Brain microvascular endothelial cell (primary cell): ENCODE measurements at places on chromosomes 4 and X.

GRCh38 chr4:8006471-8006870 lies 66.8 kb upstream of the AFAP1 start:
- DNase-seq, result no peak

GRCh38 chr4:77040270-77040669 lies 35.5 kb downstream of the CCNI start:
- DNase-seq, result peak; percentile 70

DNA sequence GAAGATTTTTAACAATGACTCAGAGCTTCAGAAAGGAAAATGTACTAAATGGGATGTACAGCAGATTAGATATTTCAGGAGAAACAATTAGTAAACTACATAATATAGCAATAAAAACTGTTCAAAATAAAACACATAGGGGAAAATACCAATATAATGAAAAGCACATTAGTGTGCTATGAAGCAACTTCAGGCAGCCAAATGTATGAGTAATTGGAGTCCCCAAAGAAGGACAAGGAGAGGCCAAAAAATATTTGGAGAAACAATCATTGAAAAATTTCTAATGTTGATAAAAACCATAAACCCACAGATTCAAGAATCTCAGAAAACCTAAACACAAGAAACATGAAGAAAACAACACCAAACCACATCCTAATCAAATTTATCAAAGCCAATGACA lies 129.3 kb upstream of the CHRDL1 start:
- no peak for DNase-seq

- DNase-seq, result peak; percentile 93
These were observed 134.5 kb downstream of the BTC start for GRCh38 chr4:74659576-74660411.

GRCh38 chr4:152626790-152627189 lies 53.0 kb downstream of the TMEM154 start:
- no peak for DNase-seq

- DNase-seq, result no peak
These were observed 309.0 kb upstream of the PABPC4L start for GRCh38 chr4:134510544-134510943.

- DNase-seq, result no peak
These were observed 229.7 kb upstream of the GALNT7 start for GRCh38 chr4:172938870-172939269.

DNA sequence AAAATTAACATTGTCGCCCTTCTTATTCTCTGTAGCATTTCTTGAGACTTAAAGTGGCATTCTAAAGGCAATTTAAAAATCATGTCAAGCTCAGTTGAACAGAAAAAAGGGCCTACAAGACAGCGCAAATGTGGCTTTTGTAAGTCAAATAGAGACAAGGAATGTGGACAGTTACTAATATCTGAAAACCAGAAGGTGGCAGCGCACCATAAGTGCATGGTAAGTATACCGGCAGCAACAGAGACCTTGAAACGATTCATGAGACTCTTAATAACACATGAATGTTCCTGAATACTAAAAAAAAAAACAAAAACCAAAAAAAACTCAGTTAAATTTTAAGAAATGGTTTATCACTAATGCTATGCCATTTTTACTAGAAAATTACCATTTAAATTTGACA lies 82.4 kb upstream of the HPRT1 start:
- peak; percentile 58 for DNase-seq

- no peak for DNase-seq
These were observed 49.8 kb upstream of the AGA start for GRCh38 chr4:177492022-177492421.

DNA sequence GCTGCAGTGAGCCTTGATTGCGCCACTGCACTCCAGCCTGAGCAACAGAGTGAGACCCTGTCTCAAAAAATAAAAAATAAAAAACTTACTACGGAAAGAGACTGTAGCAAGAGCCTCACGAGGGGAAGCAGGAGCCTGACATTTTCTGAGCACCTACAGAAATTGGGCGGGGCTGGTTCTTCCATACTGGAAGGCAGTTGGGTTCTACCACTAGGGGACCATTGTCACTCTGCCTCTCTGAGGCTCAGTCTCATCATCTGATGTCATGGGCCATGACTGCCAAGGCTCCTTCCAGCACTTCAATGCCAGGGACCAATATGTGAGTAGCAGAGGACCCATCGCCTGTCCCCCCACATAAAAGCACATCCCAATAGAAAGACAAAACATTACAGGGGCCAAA lies 8.2 kb downstream of the SH3KBP1 start:
- DNase-seq, result no peak

DNA sequence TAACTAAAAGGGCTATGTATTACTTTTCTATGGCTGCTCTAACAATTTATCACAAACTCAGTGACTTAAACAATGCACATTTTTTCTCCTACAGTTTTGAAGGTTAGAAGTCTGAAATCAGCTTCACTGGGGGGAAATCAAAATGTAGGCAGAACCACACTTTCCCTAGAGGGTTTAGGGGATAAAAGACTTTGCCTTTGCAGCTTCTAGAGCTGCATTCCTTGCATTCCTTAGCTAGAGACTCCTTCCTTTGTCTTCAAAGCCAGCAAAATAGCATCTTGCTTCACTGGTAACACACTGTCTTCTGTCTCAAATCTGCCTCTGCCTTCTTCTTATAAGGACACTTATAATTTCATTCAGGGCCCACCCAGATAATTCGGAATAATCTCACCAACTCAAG lies 152.4 kb upstream of the SPIN4 start:
- peak; percentile 23 for DNase-seq

- no peak for DNase-seq
These were observed 86.7 kb downstream of the OR13H1 start for GRCh38 chrX:131630534-131630933.

GRCh38 chrX:148903176-148903575 lies 402.8 kb downstream of the AFF2 start:
- no peak for DNase-seq

DNA sequence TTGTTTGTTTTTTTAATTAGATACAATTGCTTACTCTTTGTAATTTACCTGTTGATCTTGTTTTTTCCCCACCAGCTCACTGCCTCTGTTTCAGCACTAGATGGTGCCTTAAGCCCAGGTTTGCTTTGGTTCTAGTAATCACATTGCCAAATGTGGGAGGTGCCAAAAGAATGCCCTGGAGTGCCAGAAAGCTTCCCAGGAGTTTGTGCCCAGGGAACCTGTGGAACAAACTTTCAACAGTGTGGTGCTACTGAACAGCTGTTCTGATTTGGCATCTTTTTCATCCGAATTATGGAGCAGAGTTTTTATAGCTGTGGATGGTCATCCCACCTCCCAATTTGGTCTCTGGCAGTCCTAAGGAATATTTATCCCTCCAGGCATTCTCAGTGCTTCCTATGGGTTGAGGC lies 1000.7 kb downstream of the STIM2 start:
- DNase-seq, result peak; percentile 67

DNA sequence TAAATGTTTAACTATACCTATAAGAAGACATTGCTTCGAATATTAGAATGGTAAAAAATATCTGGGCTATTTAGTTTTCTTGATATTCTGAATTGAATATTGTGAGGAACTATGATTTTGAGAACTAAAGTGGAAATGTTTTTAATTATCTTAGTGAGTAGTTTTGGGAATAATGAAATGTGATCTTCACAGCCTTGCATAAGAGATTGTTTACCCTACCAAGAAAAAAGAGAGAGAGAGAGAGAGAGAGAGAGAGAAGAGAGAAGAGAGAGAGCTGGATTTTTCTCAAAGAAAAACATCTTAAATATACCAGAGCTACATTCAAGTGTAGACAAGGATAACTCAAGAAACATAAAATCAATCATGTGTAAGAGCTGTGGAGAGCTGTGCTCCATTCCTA lies 148.7 kb upstream of the MAD2L1 start:
- DNase-seq, result no peak

GRCh38 chr4:22196551-22196950 lies 248.0 kb upstream of the KCNIP4 start:
- peak; percentile 1 for DNase-seq

DNA sequence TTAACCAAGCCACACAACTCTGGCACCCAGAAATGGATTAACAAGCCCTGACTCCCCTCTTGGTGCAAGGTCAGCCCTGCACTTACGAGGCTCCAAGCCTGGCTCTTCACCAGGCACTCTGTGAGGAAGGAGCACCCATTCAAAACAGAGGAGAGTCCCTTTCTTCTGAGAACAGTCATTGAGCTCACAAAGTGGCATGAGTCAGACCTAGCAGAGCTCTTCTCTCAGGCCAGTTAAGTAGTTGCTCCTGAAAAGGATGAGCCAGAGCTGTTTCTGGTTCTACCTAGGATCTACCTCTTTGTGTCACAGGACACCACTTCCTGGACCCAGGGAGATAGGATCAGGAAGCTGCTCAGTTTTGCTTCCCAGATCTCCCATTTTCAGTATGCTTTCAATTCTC lies 48.2 kb downstream of the EVC2 start:
- DNase-seq, result no peak

DNA sequence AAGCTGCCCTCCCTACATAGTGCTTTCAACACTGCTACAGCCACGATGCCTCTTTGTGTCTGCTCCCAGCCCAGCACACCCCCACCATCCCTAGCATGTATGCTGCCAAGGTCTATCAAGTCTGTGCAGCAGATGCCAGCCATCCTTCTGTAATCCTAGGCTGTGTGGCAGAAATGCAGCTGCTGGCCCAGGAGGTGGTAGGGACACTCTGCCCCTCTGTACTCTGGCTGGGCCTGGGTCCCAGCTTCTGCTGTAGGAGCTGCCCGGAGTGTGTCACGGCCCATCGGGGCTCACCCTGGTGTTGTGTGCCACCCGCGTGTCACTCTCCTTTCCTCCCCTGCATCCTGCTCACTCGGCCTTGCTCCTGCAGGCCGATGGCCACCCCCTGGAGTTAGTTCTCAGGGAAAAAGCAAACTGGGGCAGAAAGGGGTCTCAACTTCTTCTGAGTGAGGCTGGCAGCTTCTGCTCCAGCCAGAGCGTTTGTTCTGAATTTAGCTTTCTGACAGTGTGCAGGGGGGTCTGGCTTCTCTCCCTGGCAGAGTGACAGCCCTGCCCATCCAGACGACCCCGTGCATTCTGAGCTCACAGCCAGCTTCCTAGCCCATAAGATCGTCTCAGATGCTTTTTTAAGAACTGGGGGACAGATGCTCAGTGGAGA lies 22.7 kb downstream of the PSAPL1 start:
- no peak for DNase-seq

GRCh38 chr4:158122501-158122900 lies 50.3 kb downstream of the GASK1B start:
- DNase-seq, result no peak

DNA sequence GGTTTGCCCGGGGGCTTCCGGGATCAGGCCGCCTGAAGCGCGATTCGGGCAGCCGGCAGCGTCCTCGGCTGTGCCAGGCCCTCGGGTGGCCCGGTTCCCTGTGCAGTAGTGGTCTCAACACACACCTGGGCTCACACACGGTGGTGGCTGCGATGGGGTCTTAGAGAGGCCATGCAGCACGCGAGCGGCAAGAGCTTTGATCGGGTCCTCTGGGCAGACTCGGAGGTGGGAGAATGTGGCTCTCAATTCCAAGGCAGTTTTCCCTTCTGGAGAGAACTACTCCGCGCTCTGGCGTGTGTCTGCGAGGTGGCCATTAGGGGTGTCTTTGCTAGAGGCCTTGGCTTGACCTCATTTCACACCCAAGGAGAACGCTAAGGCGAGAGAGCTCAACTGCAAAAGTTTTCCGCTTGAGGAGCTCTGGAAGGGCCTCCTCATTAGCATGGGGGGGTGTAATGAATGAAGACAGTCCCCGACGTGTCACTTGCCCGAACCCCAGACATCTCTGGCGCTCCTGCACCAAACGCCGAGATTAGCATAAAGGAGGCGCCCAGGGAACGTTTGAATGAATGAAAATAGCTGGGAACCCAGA lies 771 bp upstream of the RBPJ start:
- no peak for DNase-seq

- no peak for DNase-seq
These were observed 38.9 kb downstream of the TBC1D9 start for GRCh38 chr4:140717313-140717712.

GRCh38 chrX:9403374-9403773 lies 61.5 kb upstream of the TBL1X start:
- no peak for DNase-seq

DNA sequence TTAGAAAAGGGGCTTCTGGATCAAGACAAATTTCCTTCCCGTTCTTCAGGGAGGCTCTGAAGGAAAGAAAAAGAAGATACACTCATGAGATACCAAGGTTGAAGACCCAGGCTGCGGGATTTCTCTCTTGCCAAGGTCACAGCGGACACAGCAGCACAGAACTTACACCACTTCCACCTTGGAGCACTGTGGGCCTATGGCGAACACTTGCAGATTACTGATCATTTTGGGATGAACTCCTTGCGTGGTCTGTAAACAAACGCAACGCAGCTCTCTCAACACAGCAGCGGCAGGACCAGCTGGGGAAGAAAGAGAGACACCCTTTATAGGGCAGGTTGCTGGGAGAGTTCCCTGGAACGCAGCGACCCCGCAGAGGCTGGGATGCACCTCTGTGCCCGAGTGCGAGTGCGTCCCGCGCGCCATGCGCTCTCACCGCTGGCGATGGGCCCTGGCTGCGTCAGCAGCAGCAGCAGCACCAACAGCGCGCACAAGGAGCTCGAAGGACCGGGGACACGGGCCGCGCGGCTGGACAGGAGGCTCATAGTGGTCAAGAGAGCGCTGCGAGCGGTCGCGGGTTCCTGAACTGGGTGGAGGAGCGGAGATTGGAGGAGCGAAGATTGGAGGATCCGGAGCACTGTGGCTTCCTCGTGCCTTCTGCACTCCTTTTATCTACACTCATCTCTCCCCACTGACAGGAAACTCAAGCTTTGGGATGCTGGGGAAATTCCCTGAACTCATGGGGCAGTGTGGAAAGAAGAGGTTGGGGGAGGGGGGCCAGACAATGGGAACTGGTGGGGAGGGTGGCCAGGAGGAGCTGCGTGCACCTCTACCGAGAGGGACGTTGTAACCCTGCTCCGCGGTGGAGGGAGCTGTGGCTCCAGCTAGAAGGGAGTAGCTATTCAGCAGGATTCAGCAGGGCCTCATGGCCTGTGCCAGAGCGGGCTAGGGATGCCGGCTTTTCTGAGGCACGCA lies at the start of gene CXCL5:
Gene CXCL5 (minus strand): TSS at position 638 of the 972 bp plus-strand sequence. CDS start 96 bp downstream, at position 542.
- peak; percentile 38 for DNase-seq

DNA sequence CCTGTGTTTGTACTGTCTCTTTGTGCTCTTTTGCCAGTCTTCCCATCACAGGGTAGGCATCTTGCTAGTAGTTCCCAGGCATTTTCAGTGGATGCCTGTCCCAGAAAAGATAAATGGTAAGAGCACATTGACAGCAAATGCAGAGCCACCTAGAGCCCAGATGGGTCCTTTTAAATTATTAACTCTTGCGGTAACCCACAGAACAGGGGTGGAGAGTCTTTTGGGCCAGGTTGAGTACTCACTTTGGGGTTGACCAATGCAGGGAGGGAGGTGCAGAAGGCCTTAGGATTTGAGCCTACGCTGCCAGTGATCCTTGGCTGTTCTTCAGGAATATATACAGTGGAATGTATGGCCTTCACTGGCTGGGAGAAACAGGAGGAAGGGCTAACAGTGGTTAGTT lies 173.8 kb downstream of the MSN start:
- no peak for DNase-seq

GRCh38 chr4:11908205-11908604 lies 479.5 kb upstream of the HS3ST1 start:
- no peak for DNase-seq
